ENCODE measurements at places on chromosomes 3 and 15. TPM values are rescaled to one million over a fixed set of nuclear protein-coding genes. Genes with fewer than 3 reads are reported as not detected.

Gene POLQ
- total RNA-seq, result 0.72 TPM

Gene CMTM8
- 6.0 TPM for total RNA-seq

Gene RPP25
- 0.54 TPM for total RNA-seq

Gene ZDHHC19
- total RNA-seq, result not detected

Gene ROPN1B
- total RNA-seq, result not detected

Gene NSUN3
- 26.2 TPM for total RNA-seq

Gene WNT5A
- not detected for total RNA-seq

Gene CACNA1D
- 0.44 TPM for total RNA-seq

Gene HAPLN3
- total RNA-seq, result 251 TPM

Gene ACAN
- total RNA-seq, result not detected

Gene PLA2G4B
- 30.1 TPM for total RNA-seq

DNA sequence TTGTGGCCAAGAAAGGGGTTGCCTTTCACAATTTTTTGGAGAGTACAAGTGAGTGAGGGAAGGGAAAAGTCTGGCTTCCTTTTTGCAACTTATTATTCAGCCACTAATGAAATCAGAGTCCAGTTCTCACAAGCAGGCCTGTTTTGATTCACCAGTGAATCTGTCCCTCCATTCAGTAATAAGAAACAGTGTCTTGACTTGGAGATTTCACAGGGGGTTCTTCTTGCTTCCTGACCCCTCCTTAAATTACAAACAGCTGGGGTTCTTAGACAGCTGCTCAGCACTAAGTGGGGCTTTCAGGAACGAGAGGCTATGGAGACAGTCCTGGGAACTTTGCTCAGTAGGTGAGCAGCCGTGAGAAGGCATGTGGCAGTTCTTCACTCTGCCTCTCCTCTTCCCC lies 24.5 kb downstream of the SEMA3G start:
- no peak for DNase-seq

GRCh38 chr15:66617137-66618090 lies 51.6 kb upstream of the LCTL start:
- DNase-seq, result no peak

- no peak for DNase-seq
Measured at GRCh38 chr3:16449369-16449768, 64.1 kb downstream of the RFTN1 start.

- DNase-seq, result no peak
Measured at GRCh38 chr15:29522373-29523276, 253.0 kb upstream of the NSMCE3 start.

- DNase-seq, result no peak
Measured at GRCh38 chr15:78675206-78675605, 34.2 kb upstream of the CHRNB4 start.

- DNase-seq, result peak; percentile 5
Measured at GRCh38 chr3:47961815-47962606, 54.2 kb downstream of the MAP4 start.

GRCh38 chr15:48498828-48499227 lies 146.7 kb downstream of the FBN1 start:
- no peak for DNase-seq

DNA sequence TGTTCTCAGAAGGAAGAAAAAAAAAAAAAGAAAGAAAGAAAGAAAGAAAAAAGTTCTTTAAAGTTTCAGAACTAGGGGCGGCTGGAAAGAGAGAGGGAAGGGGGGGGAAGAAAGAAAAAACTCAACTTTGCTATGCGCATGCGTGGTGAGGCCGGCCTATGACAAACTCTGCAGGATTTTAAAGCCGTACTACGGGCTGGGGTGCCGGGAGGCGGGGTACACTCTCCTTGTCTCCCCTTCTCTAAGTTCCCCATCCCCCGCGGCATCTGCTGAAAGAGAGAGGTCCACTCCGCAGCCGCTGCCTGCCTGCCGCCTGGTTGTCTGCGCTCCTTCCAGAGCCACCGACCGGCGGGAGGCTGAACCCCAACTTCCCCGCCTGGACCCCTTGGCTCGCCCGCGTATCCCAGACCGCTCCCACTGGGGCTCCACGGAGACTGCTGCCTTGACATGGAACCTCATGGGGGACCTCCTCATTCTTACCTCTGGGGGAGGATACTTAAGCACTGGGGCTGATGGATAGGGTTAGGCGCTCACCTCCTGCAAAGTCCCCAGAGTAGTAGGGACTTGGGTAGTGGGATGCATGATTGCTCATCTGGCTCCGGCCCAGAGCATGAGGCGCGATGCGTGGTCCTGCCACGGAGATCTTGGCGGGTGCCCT lies 1.4 kb upstream of the WNT5A start:
- DNase-seq, result peak; percentile 5

- DNase-seq, result no peak
Measured at GRCh38 chr3:151296226-151296625, 17.9 kb upstream of the P2RY14 start.

DNA sequence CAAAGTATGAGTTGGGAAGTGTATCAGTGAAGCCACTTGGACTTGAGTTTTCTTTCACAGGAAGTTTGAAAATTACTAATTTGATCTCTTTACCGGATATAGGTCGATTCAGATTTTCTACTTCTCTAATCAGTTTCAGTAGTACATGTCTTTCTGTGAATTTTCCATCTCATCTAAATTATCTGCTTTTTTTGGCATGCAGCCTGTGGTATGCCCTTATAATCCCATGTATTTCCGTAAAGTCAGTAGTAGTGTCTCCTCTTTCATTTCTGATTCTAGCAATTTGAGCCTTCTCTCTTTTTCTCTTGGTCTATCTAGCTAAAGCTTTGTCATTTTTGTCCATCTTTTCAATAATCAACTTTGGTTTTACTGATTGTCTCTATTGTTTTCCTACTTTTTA lies 168.4 kb upstream of the UBE2E1 start:
- no peak for DNase-seq

GRCh38 chr15:29034593-29035335 lies 149.0 kb downstream of the APBA2 start:
- no peak for DNase-seq

DNA sequence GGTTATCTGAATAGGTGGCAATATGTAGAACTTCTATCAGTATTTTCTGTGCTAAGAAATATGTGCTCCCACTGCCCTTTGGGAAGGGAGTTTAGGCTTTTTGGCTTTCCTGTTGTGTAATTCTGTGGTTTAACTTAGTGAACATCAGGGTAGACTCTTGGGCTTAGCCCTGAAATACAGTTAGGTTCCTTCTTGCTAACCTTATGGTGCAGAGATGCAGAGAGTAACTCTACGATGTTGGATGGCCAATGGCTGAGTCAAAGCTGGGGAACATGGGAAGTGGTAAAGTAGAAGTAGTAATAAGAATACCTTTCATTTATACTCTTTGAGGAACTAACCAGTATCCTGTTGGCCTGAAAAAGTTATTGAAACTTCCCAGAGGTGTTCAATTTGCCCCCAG lies 80.8 kb upstream of the IL12A start:
- DNase-seq, result no peak

- no peak for DNase-seq
Measured at GRCh38 chr3:10374311-10374710, 53.4 kb upstream of the SEC13 start.

DNA sequence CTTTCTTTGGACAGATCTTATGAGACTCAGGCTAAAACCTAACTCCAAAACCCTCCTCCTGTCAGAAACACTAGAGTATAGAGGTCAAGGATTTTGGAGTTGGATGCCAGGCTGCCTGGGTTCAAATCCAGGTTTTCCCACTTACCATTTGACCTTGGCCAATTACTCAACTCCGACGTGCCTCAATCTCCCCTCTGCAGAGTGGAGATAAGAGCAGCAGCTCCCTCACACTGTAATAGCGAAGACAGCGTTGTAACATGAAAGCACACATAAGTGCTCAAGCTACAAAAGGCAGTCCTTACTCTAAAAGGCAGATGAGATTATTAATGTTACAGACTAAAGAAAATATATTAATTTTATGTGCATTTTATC lies 90.1 kb downstream of the IGF2BP2 start:
- DNase-seq, result no peak

- DNase-seq, result no peak
Measured at GRCh38 chr15:97463696-97464095, 496.8 kb upstream of the ARRDC4 start.

DNA sequence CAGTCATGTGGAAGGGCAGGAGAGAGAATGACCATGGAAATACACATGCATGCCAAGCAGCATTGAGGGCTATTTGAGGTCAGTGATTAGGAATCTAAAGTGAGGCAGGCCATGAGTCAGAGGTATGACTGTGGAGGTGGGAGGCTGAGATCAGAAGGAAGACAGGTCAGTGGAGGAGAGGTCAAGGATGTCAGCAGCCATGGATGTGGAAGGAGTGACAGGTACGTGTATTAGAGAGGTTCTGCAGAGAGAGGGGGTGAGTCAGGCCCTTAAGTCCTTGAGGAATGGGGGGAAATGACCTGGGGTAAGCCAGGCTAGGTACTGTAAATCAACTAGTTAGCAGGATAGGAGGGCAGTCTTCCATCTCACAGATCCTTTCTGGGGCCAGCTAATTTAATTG lies 166.6 kb downstream of the ANO10 start:
- DNase-seq, result no peak

- DNase-seq, result no peak
Measured at GRCh38 chr3:69032142-69032541, 18.7 kb upstream of the EOGT start.

- peak; percentile 15 for DNase-seq
Measured at GRCh38 chr3:111072031-111072921, 660 bp downstream of the NECTIN3 start.

DNA sequence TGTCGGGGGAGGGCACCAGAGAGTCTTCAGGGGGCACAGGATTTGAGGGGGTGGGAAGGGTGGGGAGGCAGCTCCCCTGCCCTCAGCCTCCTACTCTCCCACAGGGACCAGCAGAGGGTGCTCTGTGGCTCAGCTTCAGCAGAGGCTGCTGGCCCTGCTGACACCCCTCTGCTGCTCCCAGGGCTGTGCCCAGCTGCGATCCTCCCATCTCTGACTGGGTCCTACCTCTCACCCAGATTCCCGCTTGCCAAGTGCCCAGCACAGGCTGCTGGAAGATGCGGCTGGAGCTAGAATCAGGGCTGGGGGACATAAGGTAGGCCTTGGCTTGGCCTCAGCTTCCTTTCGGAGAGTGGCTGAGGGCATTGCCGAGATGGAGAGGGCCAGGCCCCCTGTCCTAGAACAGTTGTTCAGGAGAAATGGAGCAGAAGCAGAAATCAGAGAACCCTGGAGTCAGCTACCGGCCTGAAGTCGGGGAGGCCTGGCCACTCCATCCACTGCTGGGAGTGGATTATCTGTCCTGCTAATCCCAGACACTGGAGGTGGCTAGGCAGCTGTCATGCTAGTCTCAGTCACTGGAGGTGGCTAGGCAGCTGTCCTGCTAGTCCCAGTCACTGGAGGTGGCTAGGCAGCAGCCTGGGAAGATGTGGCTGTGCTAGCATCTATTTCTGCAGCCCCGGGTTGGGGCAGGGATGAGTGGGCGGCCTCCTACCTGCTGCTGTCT lies 3.9 kb downstream of the GRM2 start:
- no peak for DNase-seq

GRCh38 chr3:50340448-50341329 lies at the start of gene RASSF1:
Gene RASSF1 (minus strand): TSS chr3:50340836. CDS start chr3:50340805, 31 bp downstream.
- DNase-seq, result peak; percentile 50

DNA sequence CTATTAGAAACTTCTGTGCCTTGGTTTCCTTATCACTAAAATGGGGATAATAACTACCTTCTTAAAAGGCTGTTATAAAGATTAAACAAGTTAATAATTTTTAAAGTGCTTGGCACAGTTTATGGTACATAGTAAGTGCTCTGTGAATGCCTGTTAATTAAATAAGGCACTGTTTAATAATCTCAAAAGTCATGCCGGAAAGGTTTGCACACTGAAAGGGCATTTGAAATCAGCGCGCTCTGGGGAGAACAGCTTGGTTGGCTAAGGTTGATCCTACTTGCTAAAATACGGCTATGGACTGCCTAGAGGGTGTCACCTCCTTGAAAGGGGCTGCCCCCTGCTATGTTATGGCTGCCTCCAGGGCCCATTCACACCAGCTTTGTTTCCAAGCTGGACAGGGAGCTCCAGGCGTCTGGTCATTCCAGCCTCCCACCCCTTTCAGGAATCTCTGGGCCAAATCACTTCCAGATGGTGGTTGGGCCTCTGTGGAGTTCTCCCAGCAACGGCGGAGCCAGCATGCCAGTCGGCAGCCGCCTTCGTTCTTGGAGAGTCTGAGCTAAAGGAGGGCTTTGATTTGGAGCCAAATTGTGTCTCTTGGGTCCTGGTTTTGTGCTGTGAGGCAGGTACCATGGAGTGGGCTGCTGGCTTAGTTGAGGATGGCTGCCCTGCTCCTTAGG lies 5.9 kb downstream of the FLNB start:
- DNase-seq, result no peak

- no peak for DNase-seq
Measured at GRCh38 chr3:189071446-189071845, 100.3 kb upstream of the TPRG1 start.

DNA sequence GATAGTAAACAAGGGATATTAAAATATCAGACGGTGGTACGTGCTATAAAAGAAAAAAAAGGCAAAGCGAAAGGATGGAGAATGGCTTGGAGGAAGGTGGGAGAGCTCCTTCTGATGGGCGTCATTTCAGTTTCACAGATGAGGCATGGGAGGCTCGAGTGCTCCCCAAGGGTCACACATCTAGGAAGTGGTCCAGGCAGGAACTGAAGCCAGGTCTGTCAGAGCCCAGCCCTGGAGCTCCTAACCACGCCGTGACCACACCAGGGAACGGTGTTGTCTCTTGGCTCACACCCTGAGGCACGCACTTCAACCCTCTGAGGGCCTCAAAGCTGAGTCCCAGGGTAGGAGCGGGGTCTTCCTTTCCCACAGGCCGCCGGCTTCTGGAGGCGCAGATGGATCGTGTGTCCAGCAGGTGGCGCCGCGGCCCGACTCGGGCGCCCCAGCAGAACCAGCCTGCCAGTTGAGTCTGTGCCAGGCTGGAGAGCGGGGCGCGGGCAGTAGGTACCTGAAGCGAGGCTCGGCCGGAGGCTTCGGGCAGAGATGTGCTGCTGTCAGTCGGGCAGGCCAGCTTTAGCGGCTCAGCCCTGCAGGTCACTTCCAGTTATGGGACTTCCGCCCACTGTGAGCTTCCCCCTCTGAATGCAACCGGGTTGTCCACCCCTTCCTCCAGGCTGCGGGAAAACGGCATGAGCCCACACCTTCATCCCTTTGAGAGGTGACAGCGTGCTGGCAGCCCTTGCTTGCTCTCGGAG lies 68.1 kb downstream of the SLC6A1 start:
- no peak for DNase-seq

DNA sequence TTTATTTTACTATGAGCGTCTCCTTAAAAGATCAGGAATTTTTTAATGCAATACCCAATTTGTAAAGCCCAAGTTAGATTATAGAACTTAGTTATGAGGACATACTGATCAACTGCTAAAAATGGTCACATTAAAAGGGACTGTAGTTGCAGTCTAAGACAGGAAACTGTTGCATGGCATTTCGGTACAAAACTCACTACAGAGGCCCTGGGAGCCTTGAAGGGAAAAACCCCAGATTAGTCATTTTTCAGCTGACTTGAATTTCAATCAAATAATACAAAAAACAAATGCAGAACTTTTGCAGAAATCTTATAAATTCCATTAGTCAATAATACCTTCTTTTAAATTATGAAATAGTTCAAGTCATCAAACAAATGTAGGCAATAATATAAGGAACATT lies 6.9 kb upstream of the PTX3 start:
- DNase-seq, result no peak

- no peak for DNase-seq
Measured at GRCh38 chr15:95059346-95059905, 828.1 kb downstream of the MCTP2 start.

- DNase-seq, result no peak
Measured at GRCh38 chr15:56737791-56738190, 4.5 kb upstream of the ZNF280D start.
